CD4-positive, alpha-beta T cell treated with Interferon gamma for 1 hour (primary cell): ENCODE measurements at places on chromosomes 16 and 17.

GRCh38 chr17:81960130-81960958 is 643 bp downstream of the NOTUM start:
- no peak for DNase-seq

DNA sequence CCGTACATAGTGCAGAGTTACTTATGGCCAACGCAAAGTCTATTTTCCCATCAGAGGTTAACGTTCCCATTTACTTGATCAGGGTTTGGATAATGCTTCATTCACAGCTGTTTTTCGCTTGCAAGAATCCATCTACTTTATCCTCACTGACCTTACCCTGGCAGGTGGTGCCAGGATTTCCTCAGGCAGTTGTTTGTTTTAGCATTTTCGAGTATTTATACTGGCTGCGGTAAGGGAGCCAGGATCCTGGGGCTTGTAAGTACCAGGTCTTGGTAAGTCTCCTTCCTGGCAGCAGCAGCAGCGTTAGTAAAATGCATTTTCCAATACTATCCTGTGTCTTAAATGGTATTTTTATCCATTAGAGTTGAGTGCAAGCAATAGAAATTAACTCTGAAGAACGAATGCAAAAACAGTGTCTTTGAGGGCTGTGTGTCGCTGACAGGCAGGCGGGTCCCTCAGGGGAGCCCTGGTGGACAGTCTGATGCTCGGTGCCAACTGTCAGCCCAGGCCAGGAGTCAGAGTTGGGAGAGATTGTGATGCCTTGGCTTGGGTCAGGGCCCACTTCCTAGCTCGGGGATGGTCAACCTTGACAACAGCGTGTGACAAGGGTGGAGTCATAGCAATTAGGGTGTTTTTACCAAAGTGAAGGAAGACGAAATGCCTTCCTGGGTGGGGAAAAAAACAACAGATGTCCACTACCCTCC is 92.4 kb upstream of the HSBP1 start:
- no peak for DNase-seq

DNA sequence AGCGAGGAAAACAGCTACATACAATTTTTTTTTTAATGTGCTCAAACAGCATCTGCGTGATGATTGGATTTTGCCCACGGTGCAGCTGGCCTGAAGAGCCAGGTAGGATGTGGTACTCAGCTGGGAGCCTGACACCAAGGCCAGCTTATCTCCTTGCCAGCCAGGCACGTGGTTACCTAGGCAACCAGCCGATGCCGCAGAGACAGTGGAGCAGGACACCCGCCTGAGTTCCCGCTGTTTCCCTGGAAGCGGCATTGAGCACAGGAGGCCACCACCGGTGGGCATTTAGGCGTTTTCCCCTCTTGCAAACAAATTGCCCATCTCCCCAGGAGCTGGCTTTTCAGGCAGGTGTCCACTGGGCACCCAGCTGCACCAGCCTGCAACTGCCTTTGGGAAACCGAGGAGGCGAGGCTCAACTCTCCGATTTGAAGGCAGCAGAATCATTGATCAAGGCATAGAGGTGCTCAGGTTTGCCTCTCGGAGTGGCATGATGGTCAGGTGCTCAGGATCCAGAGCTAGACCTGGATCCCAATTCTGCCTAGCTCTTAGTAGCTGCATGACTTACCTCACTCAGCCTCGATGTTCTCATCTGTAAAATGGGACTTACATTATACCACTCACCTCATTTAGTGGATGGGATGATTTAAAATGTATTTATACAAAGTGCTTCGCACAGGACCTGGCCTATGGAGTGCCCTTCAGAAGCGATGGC is 137.5 kb upstream of the PLCG2 start:
- DNase-seq, result no peak

- DNase-seq, result no peak
Observed at GRCh38 chr16:3824121-3824795, 56.3 kb downstream of the CREBBP start.

DNA sequence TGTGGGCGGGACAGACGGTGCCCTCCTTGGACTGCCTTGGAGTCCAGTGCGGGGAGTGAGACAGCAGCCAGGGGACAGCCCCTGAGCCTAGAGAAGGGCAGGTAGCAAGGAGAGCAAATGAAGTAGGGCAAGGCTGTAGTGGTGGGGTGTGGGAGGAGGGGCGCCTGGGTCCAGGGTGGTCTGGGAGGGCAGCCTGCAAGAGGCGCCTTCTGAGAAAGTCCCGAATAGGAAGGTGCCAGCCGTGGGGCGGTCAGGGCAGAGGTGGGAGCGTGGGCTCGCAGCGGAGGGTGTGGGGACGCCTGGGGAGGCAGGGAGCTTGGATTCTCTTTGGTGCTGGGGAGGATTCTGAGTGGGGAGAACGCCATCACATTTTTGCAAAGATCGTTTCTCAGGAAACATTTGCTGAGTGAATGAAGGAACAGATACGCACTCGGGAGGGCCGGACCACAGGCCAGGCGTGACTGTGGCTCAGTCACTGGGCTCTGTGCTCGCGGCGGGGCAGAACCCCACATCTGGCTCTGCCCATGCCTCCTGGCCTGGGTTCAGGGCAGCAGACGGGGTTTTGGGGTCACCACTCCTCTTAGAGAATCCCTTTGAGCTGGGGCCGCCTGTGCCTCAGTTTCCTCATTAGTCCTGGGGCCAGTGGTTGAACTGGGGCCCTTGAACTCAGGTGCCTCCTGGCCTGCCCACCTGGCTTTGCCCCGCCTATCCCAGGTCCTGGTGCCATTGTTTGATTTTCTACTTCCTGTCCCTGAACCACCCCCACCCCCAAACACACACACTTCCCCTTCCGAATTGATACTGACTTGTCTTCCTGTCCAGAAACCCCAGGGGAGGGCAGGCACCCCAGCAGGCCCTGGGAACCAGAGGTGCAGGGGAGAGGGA is 4.2 kb downstream of the SNN start:
- peak; percentile 67 for DNase-seq

DNA sequence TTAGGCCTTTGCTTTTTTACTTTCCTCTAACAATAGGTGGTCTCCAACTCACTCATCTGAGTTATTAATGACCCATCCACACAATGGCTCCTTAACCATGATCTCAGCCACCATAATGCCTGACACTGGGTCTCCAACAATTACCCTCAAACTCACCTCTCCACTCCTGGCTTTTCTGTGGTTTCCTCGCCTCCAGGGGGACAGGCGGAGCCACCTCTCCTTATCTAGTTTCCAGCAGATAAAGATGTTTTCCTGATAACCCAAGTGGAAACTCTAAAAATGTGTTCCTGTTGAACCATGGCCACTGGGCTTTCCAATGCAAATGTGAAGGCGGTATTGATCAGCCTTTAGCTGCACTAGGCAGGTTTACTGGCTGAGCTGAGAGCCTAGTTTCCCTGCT is 9.4 kb upstream of the NOL11 start:
- DNase-seq, result no peak

- DNase-seq, result no peak
Observed at GRCh38 chr17:36182176-36183000, 6.0 kb upstream of the TBC1D3B start.
